ENCODE measurements at places on chromosomes 7 and 10.

- DNase-seq: no peak
These were observed 77.1 kb downstream of the MPLKIP start for GRCh38 chr7:40057292-40057691.

DNA sequence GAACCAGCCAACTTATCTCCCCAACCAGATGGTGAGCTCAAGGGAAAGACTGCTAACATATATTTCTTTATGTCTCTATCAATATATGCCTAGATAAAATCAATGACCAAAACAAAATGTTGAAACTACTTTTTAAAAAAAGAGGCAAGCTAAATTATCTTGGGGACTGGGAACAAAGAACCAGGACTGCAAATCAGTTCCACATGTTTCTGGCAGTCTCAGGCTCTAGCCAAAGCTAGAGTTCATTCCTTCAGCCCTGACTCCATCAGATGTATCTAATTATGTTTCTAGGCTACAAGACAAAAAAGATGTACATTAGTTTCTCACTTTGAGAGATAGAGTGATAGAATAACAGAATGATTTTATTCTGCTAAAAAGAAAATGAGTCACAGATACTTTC, 1290.3 kb upstream of the SORCS1 start:
- DNase-seq: no peak

DNA sequence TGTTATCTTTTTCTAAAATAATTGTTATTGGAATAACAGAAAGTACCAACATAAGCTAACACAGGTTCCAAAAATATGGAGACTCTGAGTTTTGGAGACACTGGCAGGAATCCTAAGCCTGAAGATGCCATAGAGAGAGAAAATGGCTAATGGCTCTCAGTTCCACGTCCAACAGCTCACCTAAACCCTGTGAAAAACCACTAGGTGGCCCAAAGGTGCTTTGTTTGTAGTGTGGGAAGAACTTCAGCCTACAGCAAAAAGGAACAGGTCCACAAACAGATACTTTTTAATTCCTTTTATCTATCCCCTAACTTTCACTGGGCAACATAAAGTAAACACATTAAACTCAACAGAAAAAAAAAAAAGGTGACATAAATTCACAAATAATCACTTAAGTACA, 272.3 kb downstream of the SEMA3D start:
- no peak for DNase-seq

GRCh38 chr7:74284781-74285259, 4.4 kb upstream of the CLIP2 start:
- no peak for DNase-seq

GRCh38 chr10:98536551-98536950, 89.8 kb upstream of the HPS1 start:
- no peak for DNase-seq

DNA sequence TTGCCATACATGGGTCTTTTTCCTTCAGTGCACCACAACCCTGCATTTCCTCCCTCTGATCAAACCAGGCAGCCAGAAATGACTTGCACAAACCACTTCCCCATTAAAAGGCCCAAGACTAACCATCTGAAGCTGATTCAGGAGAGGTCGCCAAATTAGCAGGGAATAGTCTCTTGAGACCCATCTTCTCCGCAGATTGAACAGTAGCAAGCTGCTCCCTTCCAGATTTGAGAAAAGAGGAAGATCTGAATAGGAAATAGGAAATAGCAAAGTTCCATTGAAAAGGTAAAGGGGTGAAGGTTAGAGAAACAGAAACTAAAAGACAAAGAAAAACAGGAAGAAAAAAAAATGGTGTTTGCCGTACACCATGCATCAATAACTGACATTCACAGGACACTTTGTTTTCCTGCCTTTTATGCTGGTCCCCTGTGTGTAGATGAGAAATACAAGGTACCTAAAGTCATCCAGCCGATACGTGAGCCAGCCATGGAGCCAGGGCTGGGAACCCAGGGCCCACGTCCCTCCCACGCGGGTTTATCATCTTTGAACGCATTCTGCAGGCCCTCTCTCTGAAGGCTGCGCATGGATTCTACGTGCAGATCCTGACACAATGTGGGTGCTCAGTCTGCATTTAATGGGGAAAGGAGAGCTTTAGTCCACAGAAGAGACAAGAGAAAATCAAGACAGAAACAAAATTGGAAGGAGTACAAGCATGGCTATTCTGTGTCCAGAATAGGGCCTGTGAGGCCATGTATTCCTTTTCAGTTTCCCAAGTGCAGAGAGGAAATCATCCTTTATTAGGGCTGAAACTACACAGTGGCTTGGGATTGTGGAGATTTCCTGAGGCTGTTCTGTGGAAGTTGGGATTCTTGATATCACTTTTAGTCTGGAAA, 268.4 kb upstream of the NPVF start:
- DNase-seq: peak; percentile 9
